ENCODE measurements at places on chromosomes 16 and 17.

DNA sequence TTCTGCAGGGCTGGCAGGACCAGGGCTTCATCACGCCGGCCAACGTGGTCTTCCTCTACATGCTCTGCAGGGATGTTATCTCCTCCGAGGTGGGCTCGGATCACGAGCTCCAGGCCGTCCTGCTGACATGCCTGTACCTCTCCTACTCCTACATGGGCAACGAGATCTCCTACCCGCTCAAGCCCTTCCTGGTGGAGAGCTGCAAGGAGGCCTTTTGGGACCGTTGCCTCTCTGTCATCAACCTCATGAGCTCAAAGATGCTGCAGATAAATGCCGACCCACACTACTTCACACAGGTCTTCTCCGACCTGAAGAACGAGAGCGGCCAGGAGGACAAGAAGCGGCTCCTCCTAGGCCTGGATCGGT, 1.4 kb downstream of the CDK5R1 start:
- DNase-seq: no peak

DNA sequence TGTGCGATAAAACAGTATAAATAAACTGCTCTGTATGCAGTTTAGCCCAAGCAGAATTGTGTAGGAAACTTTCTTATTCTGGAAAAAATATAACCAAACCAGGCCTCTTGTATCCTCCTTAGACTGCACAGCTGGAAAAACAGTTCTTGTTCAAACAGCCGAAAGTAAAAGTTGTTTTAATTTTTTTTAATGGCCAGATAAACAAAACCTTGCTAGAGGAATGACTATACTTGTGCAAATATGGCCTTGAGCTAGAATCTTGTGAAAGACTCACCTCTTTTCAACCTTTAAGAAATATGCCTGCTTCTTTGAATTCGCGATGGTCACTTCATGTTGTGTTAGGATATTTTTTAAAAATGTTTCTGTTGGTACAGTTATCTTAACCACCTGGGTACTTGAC, 114.5 kb upstream of the MAF start:
- DNase-seq: no peak

GRCh38 chr17:77178050-77178449, 37.3 kb downstream of the SEC14L1 start:
- no peak for DNase-seq

DNA sequence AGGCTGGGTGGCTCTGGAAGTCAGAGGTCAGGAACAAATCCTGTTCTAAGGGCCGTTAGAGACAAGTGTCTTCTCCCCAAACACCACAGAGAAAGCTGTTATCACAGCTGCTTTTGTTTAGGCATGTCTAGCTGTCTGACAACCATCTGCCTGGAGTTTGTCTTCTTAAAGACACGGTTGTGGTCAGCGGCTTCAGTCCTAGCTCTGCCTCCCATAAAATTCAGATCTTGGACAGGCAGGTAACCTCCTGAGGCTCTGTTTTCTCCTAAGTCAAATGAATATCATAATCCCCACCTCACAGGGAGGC, 2.3 kb upstream of the ITGA3 start:
- DNase-seq: no peak

DNA sequence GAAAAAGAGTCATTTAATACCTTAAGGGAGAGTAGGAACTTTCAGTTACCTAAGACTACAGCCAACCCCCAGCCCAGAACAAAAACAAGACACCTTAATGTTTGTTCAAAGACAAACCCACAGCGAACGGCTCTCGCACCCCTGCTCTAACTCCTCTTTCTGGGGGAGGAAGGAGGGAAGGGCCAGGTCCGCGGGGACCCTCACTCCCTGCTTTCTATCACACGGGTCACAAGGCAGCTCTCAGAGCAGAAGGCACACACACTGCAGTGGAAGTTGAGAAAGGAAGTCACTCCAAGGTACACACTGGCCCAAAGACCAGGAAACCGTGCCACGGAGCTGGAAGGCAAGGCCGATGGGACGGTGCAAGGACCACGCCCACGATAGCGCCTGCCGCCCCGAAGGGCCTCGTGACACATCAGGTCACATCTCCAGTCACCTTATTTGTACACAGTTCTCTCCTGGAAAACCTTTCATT, 10.0 kb downstream of the LITAFD start:
- DNase-seq: no peak

DNA sequence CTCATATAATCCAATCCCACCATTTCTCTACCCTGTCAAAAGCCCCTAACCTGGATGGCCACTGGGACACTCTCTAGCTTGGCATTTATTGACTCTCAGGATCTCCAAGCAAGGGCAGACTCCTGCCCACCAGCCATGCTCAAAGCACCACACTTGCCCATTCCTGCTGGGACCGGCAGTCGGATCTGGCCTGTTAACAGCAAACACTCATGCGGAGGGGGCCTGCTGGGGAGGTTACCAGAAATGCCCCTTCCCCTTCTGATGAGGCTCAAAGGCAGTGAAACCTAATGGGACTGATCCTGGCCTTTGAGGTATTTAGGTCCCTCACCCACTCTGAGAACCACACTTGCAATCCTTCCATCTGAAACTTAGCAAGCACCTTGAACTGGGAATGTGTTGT, 6.5 kb upstream of the CCL1 start:
- DNase-seq: no peak

DNA sequence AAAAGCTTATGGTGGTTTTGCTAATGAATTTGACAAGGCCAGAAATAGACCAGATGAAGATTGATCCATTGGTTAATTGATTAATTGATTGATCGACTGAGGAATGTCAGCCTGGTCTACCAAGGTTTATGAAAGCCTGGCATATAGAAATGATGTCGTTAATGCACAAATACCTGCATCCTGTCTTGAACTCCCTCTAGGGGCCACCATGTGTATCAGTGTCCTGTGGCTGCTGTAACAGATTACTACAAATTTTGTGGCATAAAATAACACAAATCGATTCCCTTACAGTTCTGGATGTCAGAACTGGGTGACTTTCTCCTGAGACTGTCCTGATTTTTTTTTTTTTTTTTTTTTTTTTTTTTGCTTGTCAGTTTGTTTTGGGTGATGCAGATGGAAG, 553.2 kb downstream of the MAF start:
- DNase-seq: peak; percentile 61

- no peak for DNase-seq
Measured at GRCh38 chr17:60039114-60039846, 39.4 kb downstream of the HEATR6 start.
